ENCODE measurements at places on chromosomes 7 and 10. TPM values are rescaled to one million over a fixed set of nuclear protein-coding genes. Genes with fewer than 3 reads are reported as not detected.
A peak's percentile ranks its signal among the peaks of the same experiment; 100 is the strongest.

Gene CAMK2B
- total RNA-seq: not detected

Gene BICC1
- 254 TPM for total RNA-seq

DNA sequence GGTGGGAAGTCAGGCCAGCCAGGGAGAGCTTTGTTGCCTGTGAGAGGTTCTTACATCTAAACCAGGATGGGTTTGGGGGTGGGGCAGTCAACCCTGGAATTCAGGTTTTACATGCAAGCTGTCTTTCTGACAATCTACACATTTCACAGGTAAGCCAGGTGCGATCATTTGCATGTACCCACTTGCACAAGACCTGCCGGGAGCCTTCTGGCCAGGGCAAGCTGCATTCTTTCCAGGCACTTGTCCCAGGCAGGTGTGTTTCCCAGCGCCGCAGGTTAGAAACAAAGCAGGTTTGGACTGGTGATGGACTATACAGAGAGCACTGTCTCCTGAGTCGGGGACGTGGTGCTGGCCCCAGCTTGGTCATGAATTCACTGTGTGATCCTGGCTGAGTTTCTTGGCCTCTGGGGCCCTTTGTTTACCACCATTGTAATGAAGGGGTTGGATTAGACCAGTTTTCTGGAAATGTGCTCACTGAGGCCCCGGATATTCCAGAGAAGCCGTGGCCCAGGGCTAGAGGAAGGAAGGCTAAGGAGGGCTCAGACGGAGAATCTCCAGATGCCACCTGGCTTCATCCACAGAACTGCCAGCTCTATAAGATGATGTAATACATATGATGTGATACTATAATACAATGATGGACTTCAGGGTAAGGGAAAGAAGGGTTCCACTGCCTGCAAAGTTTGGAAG is 205.2 kb upstream of the SVIL start:
- no peaks in the 10 kb centered on the region for H3K36me3 ChIP-seq
- H3K4me3 ChIP-seq: no peak overlapping the region
- peaks cover 51% of the 10 kb centered on the region for H3K27me3 ChIP-seq
- H3K27ac ChIP-seq: no peak overlapping the region
- DNase-seq: no peak
- no peaks in the 10 kb centered on the region for H3K4me1 ChIP-seq

DNA sequence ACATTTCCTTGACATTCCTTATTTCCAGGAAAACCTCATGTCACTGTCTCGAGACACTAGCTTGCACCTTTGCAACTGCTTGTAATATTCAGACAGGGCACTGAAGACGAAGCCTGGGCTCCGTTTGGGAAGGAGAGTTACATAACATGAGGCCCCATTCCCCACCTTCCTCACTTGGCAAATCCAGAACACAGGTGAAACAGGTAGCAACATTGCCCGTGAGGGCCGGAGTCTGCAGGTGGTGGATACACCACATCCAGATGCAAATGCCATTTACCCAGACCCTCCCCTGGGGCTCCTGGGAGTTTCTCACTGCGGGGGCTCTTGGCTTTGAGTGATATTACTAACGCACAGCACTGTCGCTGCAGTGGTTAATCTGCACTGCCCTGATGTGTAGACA is 491.0 kb downstream of the PTPRN2 start:
- DNase-seq: no peak
- H3K36me3 ChIP-seq: no peaks in the 10 kb centered on the region
- no peaks in the 10 kb centered on the region for H3K4me1 ChIP-seq
- H3K27ac ChIP-seq: no peak overlapping the region
- H3K27me3 ChIP-seq: no peaks in the 10 kb centered on the region

GRCh38 chr7:152762056-152762455 is 2.5 kb downstream of the ACTR3B start:
- H3K4me3 ChIP-seq: no peak overlapping the region
- peak; percentile 75 for DNase-seq
- no peaks in the 10 kb centered on the region for H3K36me3 ChIP-seq
- peaks cover 21% of the 10 kb centered on the region for H3K4me1 ChIP-seq
- peak overlapping the region; percentile 86 for H3K27ac ChIP-seq

- no peak for DNase-seq
- peaks cover 30% of the 10 kb centered on the region for H3K4me1 ChIP-seq
- no peak overlapping the region for H3K27ac ChIP-seq
- H3K36me3 ChIP-seq: no peaks in the 10 kb centered on the region
- no peak overlapping the region for H3K4me3 ChIP-seq
These were observed 83.0 kb downstream of the PARD3 start for GRCh38 chr10:34731885-34732701.
